ENCODE measurements at places on chromosomes 7 and 10.
A peak's percentile ranks its signal among the peaks of the same experiment; 100 is the strongest.

DNA sequence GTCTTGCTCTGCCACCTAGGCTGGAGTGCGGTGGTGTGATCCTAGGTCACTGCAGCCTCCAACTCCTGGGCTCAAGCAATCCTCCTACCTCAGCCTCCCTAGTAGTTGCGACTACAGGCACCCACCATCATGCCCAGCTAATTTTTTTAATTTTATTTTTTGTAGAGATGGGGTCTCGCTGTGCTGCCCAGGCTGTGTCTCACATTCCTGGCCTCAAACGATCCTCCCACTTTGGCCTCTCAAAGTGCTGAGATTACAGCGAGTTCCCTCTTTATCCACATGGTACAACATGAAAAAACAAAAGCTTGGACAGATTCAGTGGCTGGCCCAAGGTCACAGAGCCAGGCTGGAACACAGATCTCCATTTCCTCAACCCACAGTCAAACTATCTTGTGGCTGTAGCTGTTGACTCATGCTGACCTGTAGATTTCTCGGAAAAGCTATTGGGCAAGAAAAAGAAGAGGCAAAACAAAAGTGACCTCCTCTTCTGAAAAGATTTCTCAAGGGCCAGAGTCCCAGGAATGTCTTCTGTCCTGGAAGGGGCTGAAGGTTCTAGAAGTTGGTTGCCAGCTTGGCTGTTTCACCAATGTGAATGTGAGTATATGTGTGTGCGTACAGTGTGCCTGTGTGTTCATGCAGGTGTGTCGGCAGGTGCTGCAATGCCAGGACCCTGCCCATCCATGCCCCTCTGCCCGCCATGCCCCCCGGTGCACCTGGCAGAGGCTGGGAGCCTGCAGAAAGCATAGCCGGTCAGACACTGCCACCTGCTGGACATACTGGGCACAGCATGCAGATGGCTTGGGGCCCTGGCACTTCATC, 28.4 kb downstream of the TMEM130 start:
- peak; percentile 39 for DNase-seq

GRCh38 chr7:51029701-51030191, 247.1 kb upstream of the GRB10 start:
- peak; percentile 81 for DNase-seq

GRCh38 chr7:47258798-47259197, 323.1 kb downstream of the TNS3 start:
- DNase-seq = no peak

DNA sequence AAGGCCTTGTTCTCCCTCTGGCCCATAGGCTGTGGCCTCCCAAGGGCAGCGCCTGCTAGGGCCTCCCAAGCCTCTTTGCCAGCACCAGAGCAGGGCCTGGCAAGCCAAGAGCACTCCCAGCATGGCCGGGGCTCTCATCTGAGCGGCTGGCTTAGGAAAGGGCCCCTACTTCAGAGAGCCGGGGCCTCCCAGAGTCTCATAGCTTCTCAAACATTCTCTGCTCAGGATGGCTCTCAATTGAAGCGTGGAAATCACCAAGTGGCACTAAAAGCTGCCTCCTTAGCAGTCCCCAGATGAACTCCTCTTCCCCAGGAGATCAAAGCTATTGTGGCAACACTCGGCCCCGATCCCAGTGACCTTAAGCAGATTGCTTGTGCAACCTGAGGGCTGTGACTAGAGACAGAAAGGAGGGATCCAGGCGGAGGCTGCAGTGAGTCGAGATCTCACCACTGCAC, 69.4 kb downstream of the FAM53B start:
- DNase-seq = no peak

GRCh38 chr7:158442260-158442659, 145.4 kb downstream of the PTPRN2 start:
- DNase-seq = no peak

- DNase-seq = no peak
These were observed 13.5 kb upstream of the RALA start for GRCh38 chr7:39609935-39610263.

GRCh38 chr7:18140943-18141342, 113.3 kb upstream of the PRPS1L1 start:
- no peak for DNase-seq

DNA sequence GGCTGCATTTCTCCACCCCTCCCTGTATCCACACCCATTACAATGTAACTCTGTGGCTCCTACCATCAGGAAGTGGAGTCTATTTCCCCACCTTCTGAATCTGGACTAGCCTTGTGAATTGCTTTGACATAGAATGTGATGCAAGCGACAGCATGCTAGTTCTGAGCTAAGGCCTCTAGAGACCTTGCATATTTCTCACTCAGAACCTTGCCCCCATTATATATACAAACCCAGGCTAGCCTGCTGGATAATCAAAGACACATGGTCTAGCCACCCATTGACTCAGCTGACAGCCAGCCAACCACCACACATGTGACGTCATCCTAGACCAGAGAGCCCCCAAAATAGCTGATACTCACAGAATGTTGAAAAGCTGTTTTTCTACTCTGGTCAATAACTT, 77.9 kb downstream of the CCDC71L start:
- peak; percentile 93 for DNase-seq

DNA sequence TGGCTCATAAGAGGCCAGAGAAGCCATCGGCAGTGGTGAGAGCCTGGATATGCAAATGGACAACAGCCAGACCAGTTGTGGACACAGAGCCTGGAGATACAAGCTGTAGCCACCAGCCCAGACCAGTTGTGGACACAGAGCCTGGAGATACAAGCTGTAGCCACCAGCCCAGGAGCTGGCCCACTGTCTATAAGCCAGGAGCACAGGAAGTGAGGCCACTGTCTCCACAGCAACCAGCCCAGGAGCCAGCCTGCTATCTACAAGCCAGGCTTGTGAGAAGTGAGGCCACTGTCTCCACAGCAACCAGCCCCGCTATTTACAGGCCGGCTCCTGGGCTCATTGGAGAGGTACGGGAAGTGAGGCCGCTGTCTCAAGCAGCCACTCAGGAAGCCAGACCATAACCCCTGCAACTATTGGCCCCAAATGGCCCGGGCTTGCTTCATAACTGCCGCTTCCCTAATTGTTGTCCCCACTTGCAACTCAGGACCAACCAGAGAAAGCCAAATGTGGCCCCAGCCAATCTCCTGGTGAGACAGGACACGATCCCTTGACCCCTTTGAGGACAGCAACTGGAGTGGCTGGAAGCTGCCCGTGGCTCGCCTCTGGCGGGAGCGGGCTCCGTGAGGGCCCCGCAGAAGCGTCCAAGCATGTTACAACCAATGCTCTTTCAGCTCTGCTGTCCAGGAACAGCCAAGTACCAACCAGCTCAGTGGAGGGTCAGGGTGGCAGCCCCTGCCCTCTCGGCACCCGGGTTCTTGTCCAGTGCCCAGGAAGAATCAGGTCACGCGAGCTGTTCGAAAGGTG, 44.1 kb upstream of the CNPY1 start:
- no peak for DNase-seq

DNA sequence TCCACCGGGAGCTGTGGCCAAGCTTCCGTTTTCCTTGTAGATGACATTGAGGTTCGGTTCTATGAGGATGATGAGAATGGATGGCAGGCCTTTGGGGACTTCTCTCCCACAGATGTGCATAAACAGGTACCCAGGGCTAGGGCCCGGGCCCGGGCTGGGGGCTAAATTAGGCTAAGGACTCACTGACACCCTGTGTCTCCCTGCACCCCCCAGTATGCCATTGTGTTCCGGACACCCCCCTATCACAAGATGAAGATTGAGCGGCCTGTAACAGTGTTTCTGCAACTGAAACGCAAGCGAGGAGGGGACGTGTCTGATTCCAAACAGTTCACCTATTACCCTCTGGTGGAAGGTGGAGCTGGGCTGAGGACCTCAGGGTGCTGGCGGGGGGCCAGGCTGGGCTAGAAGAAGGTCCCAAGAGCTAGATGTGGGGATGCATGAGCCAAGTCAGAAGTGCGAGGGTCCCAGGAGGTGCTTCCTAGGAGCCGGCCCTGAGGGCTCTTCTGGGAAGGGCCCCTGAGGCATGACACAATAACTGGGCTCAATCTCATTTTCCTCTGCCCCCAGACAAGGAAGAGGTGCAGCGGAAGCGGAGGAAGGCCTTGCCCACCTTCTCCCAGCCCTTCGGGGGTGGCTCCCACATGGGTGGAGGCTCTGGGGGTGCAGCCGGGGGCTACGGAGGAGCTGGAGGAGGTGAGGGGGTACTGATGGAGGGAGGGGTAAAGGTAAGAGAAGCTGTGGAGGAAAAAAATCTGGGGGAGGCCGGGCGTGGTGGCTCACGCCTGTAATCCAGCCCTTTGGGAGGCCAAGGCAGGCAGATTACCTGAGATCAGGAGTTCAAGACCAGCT, 2.9 kb downstream of the NFKB2 start:
- DNase-seq = no peak

DNA sequence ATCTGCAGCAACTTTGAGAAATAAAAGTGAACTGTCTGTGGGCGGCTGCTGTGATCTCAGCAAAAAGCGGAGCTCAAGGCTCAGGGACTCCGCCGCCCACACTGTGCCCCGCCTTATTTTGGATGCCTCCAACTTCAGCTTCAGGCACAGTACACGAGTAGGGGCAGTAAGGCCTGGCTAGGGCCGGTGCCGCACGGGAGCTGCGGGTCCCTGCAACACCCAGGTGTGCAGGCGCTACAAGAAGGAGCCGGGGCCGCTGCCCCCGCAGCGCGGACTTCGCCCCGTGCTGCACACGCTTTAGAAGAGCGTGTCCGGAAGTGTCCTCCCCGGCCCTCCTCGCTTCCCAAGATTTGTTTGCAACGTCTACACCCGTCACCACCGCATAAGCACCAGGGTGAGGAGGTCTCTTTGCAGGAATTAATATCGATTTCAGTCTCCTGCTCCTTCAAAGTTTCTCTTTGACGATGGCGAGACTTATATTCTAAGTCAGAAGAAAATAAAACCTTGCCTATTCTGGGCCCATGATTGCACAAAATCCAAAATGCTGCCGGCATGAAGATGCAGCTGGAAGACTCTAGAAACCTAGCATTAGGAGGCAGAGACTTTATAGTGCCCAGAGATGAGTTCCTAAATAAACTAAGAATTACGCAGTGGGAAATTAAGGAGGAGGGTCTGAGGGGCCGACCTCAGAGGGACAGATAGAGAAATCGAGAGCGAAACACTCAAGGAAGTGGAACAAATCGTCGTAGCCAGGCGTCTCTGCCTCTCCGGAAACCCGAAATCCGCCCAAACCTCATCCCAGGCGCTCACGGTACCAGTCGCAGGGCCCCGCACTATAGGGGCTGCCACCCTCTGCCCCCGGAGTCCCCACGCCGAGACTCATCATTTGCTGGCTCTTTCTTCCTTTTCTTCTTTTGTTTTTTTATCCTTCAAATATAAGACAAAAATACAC, 6.4 kb downstream of the VAX1 start:
- no peak for DNase-seq

DNA sequence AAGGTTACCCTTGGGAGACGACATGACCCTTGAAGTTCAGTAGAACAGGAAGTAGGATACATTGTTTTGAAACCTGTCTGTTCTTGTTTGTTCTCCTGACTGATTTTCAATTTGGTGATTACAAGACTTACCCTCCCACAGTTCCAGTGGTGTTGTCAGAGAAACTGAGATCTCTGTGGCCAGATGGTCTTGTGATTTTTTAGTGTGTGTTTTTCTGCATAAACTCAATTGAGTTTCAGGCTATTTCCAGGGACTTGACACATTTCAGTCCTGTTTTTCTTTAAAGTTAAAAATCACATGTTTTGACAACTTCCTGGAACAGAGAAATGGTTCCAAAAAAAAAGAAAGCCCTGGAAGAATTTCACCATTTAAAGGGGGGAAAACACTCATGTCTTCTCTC, 22.3 kb downstream of the PIK3CG start:
- no peak for DNase-seq

- no peak for DNase-seq
These were observed 3.1 kb downstream of the PWWP2B start for GRCh38 chr10:132400041-132400546.

GRCh38 chr7:108200326-108200725, 70.2 kb upstream of the LAMB4 start:
- DNase-seq = no peak

GRCh38 chr7:1591876-1592275, 22.0 kb upstream of the PSMG3 start:
- no peak for DNase-seq

DNA sequence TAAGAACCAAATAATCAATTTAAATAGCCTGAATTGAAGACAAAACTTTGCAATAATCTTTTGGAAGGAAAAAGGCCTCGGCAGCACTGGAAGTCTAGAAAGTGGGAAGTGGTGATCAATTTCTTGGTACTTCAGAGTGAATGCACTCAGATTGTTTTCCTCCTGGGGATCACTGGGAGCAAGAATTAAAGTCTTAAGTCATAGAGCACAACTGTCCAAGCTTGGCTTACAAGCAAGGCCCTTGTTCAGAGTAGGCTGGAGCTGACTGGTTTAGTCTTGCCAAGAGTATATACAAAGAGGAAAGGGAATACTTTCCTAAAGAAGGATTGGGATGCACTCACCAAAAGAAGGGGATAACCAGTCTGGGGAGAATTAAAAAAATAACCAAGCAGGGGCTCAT, 637.1 kb downstream of the CCSER2 start:
- no peak for DNase-seq

DNA sequence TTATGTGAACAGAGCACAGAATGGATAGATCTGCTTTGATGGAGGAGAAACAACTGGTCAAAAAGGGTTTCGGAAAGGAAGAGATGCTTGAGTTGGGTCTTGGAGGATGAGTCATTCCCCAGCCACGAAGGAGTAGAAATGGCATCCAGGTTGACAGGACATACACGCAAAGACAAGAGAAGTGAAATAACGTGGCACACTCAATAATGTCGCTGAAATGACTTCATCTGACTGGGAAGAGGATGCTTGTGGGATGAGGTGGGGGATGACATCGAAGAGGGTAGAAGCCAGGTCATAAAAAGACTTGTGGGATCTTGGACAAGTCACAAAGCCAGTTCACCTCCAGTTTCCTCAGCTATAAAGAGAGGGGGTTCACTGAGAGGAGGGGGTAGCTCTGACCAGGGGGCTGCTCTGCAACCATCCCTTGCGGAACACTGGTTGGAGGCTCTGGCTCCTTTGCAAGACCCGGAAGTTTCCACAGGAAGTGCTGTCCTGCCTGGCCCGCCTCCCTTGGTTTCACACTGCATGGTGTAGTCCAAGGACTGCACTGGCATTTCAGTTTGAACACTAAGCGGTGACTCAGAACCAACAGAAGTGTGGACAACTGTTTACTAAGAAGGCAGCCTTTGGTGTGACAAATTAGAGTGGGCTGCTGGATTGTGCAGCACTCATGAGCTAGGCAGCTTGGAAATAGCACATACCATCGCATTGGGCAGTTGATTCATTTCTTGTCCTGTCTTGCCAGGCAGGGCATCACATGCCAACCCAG, 189.9 kb upstream of the ADO start:
- DNase-seq = peak; percentile 67

DNA sequence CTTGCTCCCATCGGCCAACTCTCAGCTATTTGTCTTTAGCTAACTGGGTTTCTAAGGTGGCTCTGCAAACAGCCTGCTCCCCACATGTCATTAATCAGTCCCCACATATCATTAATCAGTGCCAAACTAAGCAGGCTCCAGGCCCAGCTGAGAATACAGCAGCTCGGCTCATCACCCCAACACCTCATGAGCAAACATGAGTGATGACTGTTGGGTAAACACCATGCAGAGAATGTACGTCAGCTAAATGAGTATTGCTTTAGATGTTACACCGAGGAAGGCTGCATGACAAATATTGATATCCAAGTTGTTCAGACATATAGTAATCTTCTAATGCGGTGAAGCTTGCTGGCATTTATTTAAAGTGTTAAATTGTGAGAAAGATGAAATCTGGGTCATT, 187.5 kb upstream of the AOAH start:
- DNase-seq = no peak

Data from fibroblast of skin of right quadriceps (primary cell).